ENCODE measurements at places on chromosomes 16 and 17. TPM values are rescaled to one million over a fixed set of nuclear protein-coding genes. Genes with fewer than 3 reads are reported as not detected.

KRT33B gene
- total RNA-seq, result not detected

C16orf92 gene
- total RNA-seq, result not detected

WSCD1 gene
- total RNA-seq, result not detected

KRT16 gene
- total RNA-seq, result not detected

TBC1D3E gene
- not detected for total RNA-seq

HS3ST3B1 gene
- 8.4 TPM for total RNA-seq

All from CD8-positive, alpha-beta T cell (primary cell).